Activated B cell treated with CpG ODN at 0.5 μM for 24 hours (primary cell): ENCODE measurements at places on chromosomes 4 and X. TPM values are rescaled to one million over a fixed set of nuclear protein-coding genes. Genes with fewer than 3 reads are reported as not detected.

The PALLD gene
- total RNA-seq = 0.42 and 0.44 TPM in 2 replicates

GRCh38 chr4:7101692-7102515 lies 34.0 kb upstream of the GRPEL1 start:
- H3K4me1 ChIP-seq = peaks cover 20% of the 10 kb centered on the region
- peaks cover 4% of the 10 kb centered on the region for H3K27me3 ChIP-seq
- peak; percentile 34 for DNase-seq
- no peaks in the 10 kb centered on the region for H3K36me3 ChIP-seq

The DUSP21 gene
- not detected in 2 replicates for total RNA-seq

DNA sequence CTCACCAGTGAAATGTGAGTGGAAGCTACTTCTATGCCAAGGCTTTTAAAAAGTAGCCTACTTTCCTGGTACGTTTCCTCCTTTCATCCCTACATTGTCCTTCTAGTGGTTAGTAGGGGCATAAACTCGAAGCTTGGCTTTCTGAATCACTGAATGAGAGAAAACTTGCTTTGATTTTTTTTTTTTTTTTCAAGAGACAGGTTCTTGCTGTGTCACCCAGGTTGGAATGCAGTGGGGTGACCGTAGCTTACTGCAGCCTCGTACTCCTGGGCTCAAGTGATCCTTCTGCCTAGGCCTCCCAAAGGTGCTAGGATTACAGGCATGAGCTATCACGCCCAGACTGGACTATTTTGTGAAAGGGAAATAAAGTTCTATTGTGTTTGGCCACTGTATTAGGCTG lies 89.1 kb upstream of the IGFBP7 start:
- peaks cover 10% of the 10 kb centered on the region for H3K27me3 ChIP-seq
- H3K27ac ChIP-seq = no peak overlapping the region
- no peak overlapping the region for H3K4me3 ChIP-seq
- no peaks in the 10 kb centered on the region for H3K36me3 ChIP-seq
- H3K4me1 ChIP-seq = no peaks in the 10 kb centered on the region
- DNase-seq = no peak

The AFP gene
- not detected in 2 replicates for total RNA-seq

The UGT8 gene
- 12.9 and 20.0 TPM in 2 replicates for total RNA-seq

- H3K36me3 ChIP-seq = peaks cover 51% of the 10 kb centered on the region
- no peak overlapping the region for H3K4me3 ChIP-seq
- DNase-seq = no peak
- no peaks in the 10 kb centered on the region for H3K27me3 ChIP-seq
Observed at GRCh38 chr4:6701371-6701770, 7.7 kb downstream of the S100P start.

GRCh38 chrX:132774010-132774714 lies 184.3 kb downstream of the HS6ST2 start:
- peaks cover 4% of the 10 kb centered on the region for H3K4me1 ChIP-seq
- DNase-seq = no peak
- peaks cover 4% of the 10 kb centered on the region for H3K27me3 ChIP-seq
- no peak overlapping the region for H3K4me3 ChIP-seq
- no peaks in the 10 kb centered on the region for H3K36me3 ChIP-seq

The TAF7L gene
- not detected in 2 replicates for total RNA-seq

GRCh38 chr4:34091451-34091850 lies 2152.9 kb downstream of the ARAP2 start:
- no peaks in the 10 kb centered on the region for H3K27me3 ChIP-seq
- H3K4me3 ChIP-seq = no peak overlapping the region
- DNase-seq = no peak
- no peak overlapping the region for H3K27ac ChIP-seq

DNA sequence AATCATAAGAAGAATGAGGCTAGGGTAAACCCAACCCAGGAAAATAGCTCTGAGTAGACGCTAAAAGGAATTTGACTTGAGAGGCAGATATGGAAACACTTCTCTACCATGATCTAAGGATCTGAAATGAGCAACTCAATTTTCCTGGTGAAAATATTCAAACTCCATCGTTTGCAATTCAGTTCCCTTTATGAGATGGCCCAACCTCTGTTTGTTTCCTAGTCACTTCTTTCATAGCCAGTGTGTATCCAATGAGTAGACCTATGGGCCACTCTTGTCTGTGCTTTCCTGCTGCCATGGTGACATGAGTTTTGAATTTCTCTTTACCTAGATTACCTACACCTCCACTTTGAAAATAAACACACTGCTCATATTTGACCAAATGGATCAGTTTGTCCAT lies 176.2 kb upstream of the GPRIN3 start:
- no peak overlapping the region for H3K4me3 ChIP-seq
- peaks cover 9% of the 10 kb centered on the region for H3K4me1 ChIP-seq
- no peaks in the 10 kb centered on the region for H3K36me3 ChIP-seq
- H3K27me3 ChIP-seq = no peaks in the 10 kb centered on the region

The SOWAHD gene
- total RNA-seq = 9.7 and 9.9 TPM in 2 replicates

The SORCS2 gene
- not detected in 2 replicates for total RNA-seq

DNA sequence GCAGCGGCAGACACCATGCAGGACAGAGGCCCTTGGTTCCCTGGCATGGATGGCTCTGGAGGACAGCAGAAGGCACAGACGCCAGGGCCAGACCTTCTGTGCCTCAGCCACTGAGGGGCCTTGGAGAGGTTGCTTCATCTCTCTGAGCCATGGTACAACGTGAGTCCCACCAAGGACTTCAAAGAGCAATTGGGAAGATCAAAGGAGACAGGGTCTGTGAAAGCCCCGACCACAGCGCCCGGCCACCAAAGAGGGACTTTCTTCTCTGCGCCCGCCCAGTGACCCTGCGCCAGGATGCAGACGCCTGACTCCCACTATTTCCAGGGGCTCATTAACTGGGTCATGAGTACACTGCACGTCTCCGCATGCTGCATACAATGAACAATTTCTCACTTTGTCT lies 174.0 kb downstream of the AFAP1 start:
- DNase-seq = no peak
- no peak overlapping the region for H3K4me3 ChIP-seq
- no peak overlapping the region for H3K27ac ChIP-seq
- peaks cover 5% of the 10 kb centered on the region for H3K27me3 ChIP-seq
- H3K36me3 ChIP-seq = no peaks in the 10 kb centered on the region

- peaks cover 3% of the 10 kb centered on the region for H3K36me3 ChIP-seq
- no peak overlapping the region for H3K4me3 ChIP-seq
- no peak overlapping the region for H3K27ac ChIP-seq
- DNase-seq = no peak
- H3K4me1 ChIP-seq = no peaks in the 10 kb centered on the region
- peaks cover 13% of the 10 kb centered on the region for H3K27me3 ChIP-seq
Observed at GRCh38 chr4:184599492-184600135, 49.6 kb downstream of the CASP3 start.

The PCDH11X gene
- total RNA-seq = not detected in 2 replicates

DNA sequence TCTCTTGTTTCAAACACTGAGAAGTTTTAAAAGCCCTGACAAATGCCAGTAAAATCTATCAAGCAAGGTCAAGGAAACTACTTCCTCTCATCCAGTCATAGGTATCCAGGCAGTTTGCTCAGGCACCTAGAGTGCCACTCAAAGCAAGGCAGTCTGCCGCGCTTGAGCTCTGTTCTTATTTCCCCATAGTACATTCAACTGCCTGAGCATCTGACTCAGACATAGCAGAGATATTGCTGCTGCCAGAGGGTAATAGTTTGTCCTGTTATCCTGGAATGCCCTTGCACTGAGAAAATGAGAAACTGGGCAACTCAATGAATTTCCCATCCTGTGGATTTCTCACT lies 16.1 kb upstream of the ATP8A1 start:
- peaks cover 8% of the 10 kb centered on the region for H3K27me3 ChIP-seq
- no peaks in the 10 kb centered on the region for H3K36me3 ChIP-seq
- no peak for DNase-seq
- peaks cover 15% of the 10 kb centered on the region for H3K4me1 ChIP-seq
- H3K4me3 ChIP-seq = no peak overlapping the region

DNA sequence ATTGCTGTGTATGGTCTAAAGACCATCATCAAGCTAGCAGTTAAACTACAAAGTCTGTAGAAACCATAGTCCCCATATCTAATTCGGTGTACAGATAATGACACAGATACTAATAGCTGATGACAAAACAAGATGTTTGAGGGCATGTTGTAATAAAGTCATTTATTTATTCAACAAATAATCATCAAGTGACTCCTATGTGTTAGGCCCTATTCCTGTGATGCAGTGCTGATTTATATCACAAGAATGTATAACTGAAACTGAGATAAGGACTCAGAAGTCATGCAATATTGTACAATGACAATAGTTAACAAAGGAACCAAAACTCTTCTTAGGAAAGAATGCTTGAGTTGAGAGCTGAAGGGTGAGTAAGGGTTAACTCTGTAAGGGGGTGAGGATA lies 315.0 kb upstream of the NR3C2 start:
- no peak overlapping the region for H3K4me3 ChIP-seq
- no peaks in the 10 kb centered on the region for H3K36me3 ChIP-seq
- H3K27me3 ChIP-seq = no peaks in the 10 kb centered on the region

GRCh38 chr4:137531986-137532868 lies at the start of gene PCDH18:
TSS of gene PCDH18 (minus strand) at chr4:137532494. CDS start at chr4:137532088, 406 bp downstream.
- no peaks in the 10 kb centered on the region for H3K36me3 ChIP-seq
- DNase-seq = no peak
- H3K4me3 ChIP-seq = no peak within 1 kb of the TSS

The ATP1B4 gene
- not detected in 2 replicates for total RNA-seq

DNA sequence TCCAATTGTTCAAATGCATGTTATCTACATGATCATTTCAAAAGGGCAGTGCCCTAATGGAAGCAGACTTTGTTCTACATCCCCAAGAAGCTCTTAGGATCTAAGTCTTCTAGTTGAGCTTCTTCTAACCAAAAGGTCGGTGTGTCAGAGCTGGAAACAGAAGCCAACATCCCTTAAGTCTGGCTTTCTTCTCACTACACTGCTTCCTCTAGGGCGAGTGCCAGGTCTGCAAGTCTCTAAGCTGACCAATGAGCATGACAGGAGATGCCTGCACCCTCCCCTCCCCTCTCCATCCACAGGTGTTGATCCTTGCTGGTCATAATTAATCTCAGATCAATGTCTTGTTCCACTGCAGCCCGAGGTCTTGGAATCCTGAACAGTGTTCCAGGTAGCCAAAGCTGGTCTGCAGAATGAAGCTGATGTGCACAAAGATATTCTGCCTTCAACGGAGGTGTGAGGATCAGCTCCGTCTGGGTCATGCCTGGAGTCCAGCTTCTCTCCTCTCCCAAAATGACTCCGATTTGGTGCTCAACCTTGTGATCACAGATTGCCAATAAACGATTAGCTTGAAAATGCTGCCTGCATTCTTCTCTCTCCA lies 44.1 kb downstream of the WDR1 start:
- no peaks in the 10 kb centered on the region for H3K27me3 ChIP-seq
- H3K27ac ChIP-seq = no peak overlapping the region
- no peak for DNase-seq
- H3K4me1 ChIP-seq = no peaks in the 10 kb centered on the region
- H3K4me3 ChIP-seq = no peak overlapping the region
- peaks cover 74% of the 10 kb centered on the region for H3K36me3 ChIP-seq

- no peaks in the 10 kb centered on the region for H3K36me3 ChIP-seq
- no peak overlapping the region for H3K27ac ChIP-seq
- no peak overlapping the region for H3K4me3 ChIP-seq
- no peak for DNase-seq
- H3K27me3 ChIP-seq = no peaks in the 10 kb centered on the region
Observed at GRCh38 chrX:18719852-18720251, 12.4 kb downstream of the PPEF1 start.

DNA sequence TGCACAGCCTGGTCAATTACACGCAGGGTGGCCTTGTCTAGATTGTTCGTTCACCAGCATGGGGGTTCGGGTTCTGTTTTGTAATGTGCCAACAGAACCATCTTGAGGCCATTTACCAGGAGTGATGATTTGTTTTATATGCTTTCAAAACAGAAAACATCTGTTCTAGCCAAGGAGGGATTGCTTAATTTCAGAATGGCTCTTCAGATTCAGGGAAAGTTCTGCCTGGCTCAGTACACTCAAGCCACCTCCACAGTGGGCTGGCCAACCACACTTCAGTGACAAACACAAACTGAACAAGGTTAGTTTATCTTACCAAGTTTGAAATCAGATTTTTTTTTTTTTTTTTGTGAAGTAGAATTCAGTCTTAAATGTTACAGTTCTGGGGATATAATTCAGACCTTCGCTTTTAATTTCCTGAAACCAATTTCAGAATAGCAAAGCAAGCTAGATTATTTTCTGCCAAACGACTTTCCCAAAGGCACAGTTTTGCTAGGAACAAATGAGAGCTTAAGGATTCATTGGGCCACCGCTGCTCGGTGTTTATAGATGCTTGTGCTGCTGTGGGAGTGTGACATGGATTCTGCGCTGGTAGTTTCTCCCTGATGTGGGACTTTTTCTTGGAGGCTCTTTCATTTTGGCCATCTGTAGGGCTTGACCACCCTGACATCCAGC lies 23.4 kb downstream of the SMS start:
- peaks cover 32% of the 10 kb centered on the region for H3K4me1 ChIP-seq
- no peaks in the 10 kb centered on the region for H3K27me3 ChIP-seq
- DNase-seq = no peak
- H3K4me3 ChIP-seq = no peak overlapping the region

The SHOX gene
- not detected in 2 replicates for total RNA-seq

The PABPC5 gene
- total RNA-seq = not detected in 2 replicates

GRCh38 chr4:54058171-54058570 lies 6.2 kb downstream of the CHIC2 start:
- no peak overlapping the region for H3K27ac ChIP-seq
- H3K36me3 ChIP-seq = peaks cover 15% of the 10 kb centered on the region
- H3K4me1 ChIP-seq = peaks cover 71% of the 10 kb centered on the region
- H3K4me3 ChIP-seq = peak overlapping the region; percentile 35
- no peak for DNase-seq

DNA sequence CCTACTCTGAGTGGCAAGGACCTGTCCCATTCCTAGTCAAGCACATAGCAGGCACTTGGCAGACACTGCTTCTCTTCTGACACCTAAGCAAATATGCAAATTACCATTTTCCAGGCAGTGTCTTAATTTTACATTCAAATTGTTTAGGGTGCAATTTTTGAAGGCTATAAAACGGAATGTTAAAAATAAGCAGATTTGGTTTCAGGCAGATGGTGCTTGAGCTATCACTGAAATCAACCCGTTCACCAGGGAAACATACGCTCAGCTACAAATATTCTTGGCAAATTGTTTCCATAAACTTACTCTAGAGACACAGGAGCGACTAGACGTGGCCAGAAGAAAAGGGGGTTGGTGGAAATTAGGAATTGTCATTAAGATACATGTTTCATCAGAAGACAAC lies 45.7 kb downstream of the BEND2 start:
- H3K4me1 ChIP-seq = no peaks in the 10 kb centered on the region
- DNase-seq = no peak
- H3K27ac ChIP-seq = no peak overlapping the region
- H3K4me3 ChIP-seq = no peak overlapping the region
- no peaks in the 10 kb centered on the region for H3K36me3 ChIP-seq

GRCh38 chrX:10750581-10750980 lies 130.2 kb upstream of the MID1 start:
- H3K27ac ChIP-seq = no peak overlapping the region
- no peaks in the 10 kb centered on the region for H3K27me3 ChIP-seq
- no peaks in the 10 kb centered on the region for H3K36me3 ChIP-seq
- H3K4me1 ChIP-seq = no peaks in the 10 kb centered on the region

- DNase-seq = peak; percentile 41
- peak overlapping the region; percentile 60 for H3K27ac ChIP-seq
- H3K36me3 ChIP-seq = no peaks in the 10 kb centered on the region
- no peaks in the 10 kb centered on the region for H3K27me3 ChIP-seq
- no peak overlapping the region for H3K4me3 ChIP-seq
Observed at GRCh38 chrX:12901486-12901885, 4.9 kb upstream of the TLR8 start.

The KIAA1210 gene
- not detected in 2 replicates for total RNA-seq

The TIMM17B gene
- total RNA-seq = 47.8 and 52.6 TPM in 2 replicates
